ENCODE measurements at places on chromosomes 12 and 14. TPM values are rescaled to one million over a fixed set of nuclear protein-coding genes. Genes with fewer than 3 reads are reported as not detected.

GPHB5 gene
- total RNA-seq: not detected

- H3K27me3 ChIP-seq: no peaks in the 10 kb centered on the region
- no peak overlapping the region for H3K4me3 ChIP-seq
- H3K27ac ChIP-seq: no peak overlapping the region
- no peak for DNase-seq
Observed at GRCh38 chr14:79502751-79503148, 708.6 kb downstream of the DIO2 start.

GALNT8 gene
- not detected for total RNA-seq

DNA sequence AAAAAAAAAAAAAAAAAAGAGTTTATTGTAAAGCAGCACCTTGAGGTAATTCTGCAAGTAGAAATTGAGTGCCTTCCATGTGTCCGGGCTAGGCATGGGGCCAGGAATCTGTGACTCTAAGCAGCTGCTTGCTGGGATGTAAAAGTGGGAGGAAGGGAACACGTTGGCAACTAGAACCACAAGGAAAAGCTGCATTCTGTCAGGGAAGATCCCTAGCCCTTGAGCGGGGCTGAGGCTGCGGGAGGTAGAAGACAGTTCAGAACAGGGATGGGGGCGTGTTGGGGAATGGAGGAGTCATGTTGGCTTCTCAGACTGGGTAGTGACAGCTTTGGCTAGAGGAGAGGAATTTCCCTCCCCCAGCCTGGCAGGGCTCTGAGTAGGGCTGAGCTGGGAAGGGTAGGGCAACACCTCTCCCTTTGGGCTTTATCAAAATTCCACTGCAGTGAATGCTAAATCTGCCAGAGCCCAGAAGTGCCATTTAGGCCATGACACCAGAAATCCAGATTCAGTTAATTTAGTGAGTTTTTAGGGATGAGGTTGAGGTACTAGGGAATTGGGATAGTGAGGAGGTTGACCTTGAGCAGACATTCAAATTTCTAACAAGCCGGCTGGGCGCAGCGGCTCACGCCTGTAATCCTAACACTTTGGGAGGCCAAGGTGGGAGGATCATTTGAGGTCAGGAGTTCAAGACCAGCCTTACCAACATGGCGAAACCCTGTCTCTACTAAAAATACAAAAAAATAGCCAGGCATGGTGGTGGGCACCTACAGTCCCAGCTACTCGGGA lies 3.4 kb upstream of the TRAFD1 start:
- H3K4me1 ChIP-seq: peaks cover 26% of the 10 kb centered on the region
- H3K4me3 ChIP-seq: no peak overlapping the region
- no peaks in the 10 kb centered on the region for H3K36me3 ChIP-seq
- H3K27me3 ChIP-seq: no peaks in the 10 kb centered on the region
- no peak overlapping the region for H3K27ac ChIP-seq

C12orf50 gene
- total RNA-seq: not detected
